ENCODE measurements at places on chromosomes 7 and 10.

DNA sequence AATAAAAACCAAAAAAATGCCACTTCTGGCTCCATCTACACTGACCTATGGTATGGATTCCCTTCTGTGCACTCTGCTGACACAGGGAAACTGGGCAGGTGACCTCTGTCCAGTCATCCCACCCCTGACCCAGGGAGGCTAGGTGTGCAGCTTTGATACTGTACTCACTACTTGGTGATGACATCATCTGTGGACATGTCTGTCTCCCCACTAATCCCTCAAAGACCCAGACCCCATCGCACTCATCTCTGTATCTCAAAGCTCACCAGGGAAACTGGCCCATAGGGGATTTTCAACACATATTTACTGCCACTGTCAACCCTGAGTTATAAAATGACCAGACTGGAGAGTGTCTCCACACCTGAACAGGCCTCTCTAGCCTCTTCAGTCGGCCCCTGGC lies 10.6 kb downstream of the SGMS1 start:
- no peak for DNase-seq

DNA sequence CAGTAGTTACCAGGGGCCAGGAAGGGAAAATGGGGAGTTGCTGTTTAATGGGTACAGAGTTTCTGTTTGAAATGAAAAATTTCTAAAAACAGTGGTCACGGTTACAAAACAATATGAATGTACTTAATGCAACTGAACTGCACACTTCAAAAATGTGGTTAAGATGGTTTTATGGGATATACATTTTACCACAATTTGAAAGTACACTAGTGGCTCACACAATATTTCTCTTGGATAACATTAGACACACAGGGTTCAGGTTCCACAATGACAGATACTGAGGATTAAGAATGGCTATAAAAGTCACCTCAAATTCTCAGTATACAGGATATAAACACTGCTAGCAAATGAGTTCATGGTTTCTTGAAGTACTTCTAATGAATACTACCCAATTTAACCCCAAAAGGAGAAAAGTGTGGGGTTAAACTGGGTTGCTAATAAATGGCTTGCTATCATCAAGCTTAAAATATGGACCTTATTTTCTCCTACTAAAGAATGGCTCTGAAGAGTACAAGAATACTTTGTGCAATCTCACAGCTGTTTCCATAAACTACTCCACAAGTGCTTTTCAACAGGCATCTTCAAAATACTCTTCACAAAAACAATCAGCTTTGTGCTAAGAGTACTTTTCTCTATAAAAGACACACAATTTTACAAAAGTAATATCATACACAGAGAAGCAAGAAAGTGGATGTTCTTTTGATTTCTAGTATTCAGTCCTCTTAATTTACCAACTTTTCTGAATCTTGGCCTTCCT lies 92.9 kb downstream of the SRPK2 start:
- DNase-seq: no peak

DNA sequence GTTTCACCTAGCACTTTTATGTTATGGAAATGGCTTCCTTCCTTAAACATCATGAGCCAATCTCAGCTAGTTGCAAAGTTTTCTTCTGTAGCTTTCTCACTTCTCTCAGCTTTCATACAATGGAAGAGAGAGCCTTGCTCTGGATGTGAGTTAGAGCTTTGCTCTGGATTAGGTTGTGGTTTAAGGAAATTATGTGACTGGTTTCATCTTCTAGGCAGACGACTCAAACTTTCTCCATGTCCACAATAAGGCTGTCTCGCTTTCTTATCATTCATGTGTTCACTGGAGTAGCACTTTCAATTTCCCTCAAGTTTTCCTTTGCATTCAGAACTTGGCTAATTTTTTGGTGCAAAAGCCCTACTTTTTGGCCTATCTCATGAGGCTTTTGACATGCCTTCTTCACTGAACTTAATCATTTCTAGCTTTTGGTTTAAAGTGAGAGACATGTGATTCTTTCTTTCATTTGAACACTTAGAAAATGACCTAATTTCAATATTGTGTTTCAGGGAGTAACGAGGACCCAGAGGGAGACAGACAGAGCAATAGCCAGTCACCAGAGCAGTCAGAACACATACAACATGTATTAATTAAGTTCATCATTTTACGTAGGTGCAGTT lies 49.8 kb downstream of the CNOT4 start:
- DNase-seq: no peak

DNA sequence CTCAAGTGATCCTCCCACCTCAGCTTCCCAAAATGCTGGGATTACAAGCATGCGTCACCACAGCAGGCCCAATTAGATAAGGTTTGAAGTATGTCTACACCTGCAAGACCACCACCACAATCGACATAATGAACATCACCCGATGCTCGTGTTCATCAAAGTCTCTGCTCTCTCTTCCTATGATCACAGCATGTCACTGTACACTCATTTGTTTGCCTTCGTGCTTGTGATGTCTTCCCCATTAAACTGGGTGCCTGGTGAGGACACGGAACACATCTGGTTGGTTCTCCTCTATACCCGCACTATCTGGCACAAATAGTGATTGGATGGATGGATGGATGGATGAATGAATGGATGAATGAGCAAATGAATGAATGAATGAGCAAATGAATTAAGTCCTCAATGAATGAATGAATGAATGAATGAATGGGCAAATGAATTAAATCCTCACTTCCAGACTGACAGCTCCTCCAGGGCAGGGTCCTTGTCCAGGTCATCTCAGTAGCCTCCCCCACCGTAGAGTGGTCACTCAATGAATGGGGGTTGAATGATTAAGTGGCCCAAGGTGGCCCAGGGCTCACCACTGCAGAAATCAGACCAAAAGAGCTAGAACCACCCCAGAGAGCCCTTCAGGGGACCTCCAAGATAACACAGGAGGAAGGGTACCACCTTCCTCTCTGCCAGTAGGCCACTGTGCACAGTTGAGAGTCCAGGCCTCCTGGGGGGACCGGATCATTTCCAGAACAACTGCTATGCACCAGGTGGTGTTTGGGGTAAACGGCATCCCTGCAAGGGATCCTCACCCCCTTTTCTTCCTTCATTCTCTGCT lies 101.9 kb upstream of the TNRC18 start:
- DNase-seq: peak; percentile 28

- no peak for DNase-seq
Observed at GRCh38 chr7:37218956-37219355, 229.7 kb downstream of the ELMO1 start.

GRCh38 chr7:1925973-1926907 lies 256.2 kb downstream of the ELFN1 start:
- DNase-seq: peak; percentile 69

GRCh38 chr7:25388681-25389080 lies 160.4 kb upstream of the NPVF start:
- no peak for DNase-seq

- DNase-seq: peak; percentile 81
Observed at GRCh38 chr7:129271500-129272355, 46.9 kb downstream of the AHCYL2 start.

DNA sequence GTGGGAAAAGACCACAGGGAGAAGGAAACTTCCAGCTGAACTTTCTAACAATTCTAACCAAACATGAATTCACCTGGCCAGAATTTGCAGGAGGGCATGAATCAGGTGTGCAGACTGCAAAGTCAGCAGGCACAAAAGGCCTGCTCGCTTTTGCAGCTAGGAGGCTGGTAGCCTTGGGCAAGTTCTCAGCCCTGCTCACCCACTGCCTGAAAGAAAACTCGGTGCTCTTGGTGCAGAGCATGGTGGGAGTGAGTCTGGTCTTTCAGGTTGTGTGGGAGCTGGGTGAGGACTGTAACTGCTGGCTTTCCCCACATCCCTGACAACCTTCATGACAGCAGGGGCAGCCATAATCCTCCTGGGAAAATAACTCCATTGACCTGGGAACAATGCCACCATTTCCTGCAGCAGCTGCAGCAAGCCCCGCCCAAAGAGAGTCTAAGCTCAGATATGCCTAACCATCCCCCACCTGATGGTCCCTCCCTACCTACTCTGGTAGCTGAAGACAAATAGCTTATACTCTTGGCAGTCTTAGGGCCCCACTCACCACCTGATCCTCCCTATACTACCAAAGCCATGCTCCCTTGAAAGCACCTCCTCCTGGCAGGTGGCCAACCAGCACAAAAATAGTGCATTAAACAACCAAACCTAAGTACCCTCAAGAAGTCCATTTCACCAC lies 31.6 kb downstream of the ZNF117 start:
- no peak for DNase-seq

- DNase-seq: no peak
Observed at GRCh38 chr7:132117636-132118035, 458.6 kb downstream of the PLXNA4 start.

DNA sequence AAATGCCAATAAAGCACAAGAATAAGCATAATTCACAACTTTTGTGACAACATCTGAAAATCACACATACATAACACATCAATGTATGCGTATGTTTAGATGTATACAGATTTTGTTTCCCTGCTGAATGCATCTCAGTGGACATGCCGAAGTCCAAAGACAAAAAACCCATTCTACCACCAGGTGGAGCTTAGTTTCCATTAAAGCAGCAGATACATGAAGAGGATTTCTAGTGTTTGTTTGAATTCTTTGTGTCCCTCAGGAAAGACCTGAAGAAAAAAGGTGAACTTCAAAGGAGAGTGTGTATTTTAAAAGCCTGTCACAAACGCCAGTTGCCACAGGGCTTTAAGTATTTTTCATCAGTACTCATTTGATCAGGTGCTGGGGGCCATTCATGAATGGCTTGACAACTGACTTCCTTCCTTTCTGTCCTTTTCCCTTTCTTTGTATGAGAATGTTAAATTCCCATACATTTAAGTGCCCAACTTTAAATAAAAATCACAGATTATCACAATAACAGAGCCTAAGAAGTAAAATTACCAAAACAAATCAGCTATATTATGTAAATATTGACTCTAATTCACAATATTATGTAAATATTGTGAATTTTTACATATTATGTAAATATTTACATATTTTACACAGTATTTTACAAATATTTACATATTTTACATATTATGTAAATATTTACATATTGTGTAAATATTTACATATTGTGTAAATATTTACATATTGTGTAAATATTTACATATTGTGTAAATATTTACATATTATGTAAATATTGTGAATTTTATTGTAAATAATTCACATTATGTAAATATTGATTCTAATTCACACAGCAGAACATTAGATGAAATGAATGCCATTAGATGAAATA lies 343.0 kb downstream of the CRPPA start:
- DNase-seq: peak; percentile 44

DNA sequence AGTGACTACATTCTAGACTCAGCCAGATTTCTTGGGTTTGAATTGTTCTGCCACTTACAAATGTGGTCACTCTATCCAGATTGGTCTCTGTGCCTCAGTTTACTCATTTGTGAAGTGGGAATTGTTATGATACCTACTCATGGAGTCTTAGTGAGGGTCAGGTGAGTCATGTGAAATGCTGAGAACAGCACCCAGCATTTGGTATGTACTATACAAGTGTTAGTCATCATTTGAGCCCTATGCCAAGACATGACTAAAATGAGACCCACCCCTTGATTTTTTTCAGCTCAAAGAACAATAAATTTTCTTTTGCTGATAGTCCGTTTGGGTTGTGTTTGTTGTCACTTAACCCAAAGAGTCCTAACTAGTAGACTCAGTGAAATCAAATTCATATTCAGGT lies 92.8 kb downstream of the CHN2 start:
- no peak for DNase-seq

- no peak for DNase-seq
Observed at GRCh38 chr7:48033922-48034321, 1.4 kb upstream of the C7orf57 start.

DNA sequence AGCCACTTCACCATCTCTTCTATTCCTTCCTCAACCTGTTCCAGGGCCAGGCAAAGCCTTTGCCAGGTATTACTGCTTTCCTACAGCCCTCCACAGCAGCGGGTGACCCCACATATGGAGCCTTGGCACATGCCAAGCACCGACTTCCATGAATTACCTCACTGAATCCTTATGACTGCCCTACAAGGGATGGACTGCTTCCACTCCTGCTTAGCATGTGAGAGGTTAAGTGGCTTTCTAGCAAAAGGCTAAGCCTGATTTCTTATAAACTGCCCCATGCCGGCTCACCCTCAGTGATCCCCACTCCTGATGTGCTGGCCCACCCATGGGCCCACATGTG lies 44.0 kb upstream of the PDLIM1 start:
- no peak for DNase-seq

DNA sequence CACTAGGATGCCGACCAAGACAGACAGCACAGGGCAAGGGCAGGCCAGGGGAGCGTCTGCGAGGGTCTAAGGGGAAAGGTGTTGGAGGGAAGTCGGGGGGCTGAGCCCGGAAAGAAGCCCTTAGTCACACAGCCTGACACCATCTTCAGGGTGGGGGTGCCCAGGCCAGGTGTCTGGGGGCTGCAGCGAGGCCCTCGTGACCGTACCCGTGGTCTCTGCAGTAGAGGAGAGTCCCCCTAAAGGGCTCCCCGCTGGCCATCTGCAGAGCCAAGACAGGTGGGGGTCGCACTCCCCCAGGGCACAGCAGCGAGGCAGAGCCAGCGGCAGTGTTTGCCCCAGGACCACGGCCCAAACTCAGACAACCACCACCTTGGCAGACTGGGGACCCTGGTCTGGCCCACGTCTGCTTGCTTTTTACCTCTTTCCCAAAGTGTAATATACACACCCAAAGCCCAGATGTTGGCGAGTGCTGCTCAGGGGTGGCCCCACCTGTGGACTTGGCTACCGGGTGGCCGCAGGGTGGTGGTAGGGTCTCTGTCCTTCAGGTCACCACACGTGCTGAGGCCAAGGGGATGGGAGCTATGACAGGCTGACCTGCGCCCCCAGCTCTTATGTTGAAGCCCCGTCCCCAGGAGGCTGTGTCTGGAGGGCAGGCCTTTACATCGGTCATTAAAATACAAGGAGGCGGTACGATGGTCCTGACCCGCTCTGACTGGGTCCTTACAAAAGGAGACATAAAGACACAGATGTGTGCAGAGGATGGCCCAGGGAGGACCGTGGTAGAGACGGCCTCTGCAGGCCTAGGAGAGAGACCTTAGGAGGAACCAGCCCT lies 107.4 kb downstream of the DNAJB6 start:
- no peak for DNase-seq

DNA sequence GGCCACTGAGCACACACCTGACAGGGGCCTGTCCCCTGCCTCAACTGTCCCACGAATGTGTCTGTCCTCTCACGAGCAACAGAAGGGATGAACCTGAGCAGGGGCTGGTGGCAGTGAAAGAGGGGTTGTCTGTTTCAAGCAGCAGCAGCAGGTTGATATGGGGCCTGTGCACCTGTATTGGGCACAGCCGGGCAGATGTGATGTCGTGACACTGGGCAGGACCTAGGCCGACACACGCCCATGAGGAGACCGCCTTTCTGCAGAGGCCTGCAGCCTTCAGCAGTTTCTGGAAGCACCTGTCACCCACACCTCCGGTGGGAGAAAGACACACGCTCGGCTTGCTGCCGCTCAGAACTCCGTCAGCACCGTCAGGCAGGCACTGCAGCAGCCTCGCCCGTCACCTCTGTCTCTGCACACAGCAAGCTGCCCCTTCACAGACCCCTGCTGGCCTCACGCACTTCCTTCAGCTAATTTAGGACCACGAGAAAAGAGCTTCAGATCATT lies 48.5 kb downstream of the AMZ1 start:
- DNase-seq: no peak

Data from activated CD4-positive, alpha-beta T cell treated with anti-CD3 and anti-CD28 coated beads, Interleukin-2, amount 10 ng/mL, durations not matched to agents 7 days and 5 days (primary cell).